ENCODE measurements at places on chromosomes 1 and 21.

GRCh38 chr1:160640359-160641123, 6.3 kb downstream of the SLAMF1 start:
- DNase-seq = no peak

- DNase-seq = no peak
These were observed 2.1 kb downstream of the VCAM1 start for GRCh38 chr1:100721526-100722207.

DNA sequence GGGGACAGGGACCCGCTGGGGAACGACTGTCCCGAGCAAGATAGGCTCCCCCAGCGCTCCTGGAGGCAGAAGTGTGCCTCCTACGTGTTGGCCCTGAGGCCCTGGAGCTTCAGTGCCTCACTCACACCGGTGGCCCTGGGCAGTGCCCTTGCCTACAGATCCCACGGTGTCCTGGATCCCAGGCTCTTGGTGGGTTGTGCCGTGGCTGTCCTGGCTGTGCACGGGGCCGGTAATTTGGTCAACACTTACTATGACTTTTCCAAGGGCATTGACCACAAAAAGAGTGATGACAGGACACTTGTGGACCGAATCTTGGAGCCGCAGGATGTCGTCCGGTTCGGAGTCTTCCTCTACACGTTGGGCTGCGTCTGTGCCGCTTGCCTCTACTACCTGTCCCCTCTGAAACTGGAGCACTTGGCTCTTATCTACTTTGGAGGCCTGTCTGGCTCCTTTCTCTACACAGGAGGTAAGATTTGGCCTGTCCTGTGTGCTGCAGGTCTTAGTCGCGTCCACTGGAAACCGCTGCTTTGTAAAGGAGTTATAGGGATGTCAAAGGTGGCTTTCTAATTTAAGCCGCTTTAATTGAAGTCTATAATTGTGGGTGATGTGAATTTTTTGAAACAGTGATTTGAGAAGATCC, 717 bp downstream of the UBIAD1 start:
- DNase-seq = no peak

DNA sequence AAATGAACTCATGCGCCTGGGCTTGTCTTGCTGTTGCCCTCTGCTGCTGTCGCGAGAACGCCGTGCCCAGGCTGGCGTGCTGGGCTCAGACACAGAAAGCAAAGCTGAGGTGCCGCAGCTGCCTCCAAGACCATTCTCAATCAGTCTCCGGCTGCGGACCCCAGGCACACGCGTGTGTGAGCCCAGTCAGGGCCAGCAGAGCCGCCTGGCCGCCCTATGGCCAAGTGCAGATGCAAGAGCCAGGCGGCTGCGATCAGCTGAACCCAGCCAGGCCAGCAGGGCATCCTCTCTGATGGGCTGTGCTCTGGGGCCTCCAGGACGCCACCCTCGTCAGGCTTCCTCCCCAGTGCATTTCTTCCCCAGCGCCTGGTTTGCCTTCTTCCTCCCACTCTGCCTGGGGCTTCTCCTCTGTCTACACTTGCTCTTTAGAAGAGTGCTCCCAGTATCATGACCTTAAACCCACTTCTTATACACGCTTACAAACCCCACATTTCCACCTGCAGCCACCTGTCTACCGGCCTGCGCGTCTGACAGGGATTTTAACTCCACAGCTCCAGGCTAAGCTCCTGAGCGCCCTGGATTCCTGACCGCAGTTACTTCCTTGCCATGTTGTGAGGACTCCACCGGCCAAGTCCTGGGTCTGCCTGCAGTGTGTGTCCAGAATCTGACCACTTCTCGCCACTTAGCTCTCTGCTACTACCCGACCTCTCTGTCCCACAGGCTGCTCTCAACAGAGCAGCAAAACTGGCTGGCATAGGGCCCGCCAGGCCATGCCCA, 21.7 kb upstream of the LRRC47 start:
- DNase-seq = no peak

DNA sequence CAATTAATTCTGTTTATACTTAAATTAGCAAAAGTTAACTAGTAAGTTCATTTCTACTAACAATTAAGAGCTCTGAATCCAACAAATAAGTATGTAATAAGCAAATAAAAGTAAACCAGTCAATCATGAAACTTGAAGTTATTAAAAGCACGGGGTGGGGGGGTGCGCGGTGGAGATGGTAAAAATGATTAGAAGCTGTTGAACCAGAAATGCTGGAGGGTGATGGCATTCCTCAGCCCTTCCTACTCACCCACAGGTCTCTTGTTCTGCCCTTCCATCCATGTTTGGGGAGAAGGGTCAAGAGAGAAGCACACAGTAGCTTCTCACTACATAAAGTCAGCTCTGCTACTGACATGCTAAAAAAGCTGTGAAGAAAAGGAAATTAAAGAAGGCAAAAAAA, 63.5 kb downstream of the AKT3 start:
- DNase-seq = no peak

- no peak for DNase-seq
These were observed at the start of gene NPR1 for GRCh38 chr1:153678519-153679336. Gene NPR1, plus strand, starts transcription at chr1:153678688. Its CDS starts 421 bp downstream, at chr1:153679109.

GRCh38 chr1:199907361-199907760, 120.1 kb upstream of the NR5A2 start:
- no peak for DNase-seq

GRCh38 chr1:14262637-14263036, 335.8 kb upstream of the KAZN start:
- DNase-seq = no peak

DNA sequence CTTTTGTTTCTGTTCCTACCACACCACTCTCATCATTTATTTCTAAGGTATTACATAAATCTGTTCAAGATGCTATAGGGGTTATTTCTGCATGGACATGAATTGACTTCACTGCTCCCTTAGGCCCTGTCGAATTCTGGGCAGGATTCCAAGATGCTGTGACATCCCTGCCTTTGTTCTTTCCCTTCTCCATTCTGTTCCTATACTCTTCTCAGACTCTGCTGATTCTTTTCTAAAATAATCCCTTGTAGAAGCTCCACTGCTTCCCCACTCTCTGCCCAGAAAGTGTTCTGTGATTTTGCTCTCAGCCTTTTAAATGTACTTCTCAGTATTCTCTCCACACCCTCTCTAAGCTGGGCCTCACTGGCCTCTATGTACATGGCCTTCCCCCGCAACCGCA, 99.2 kb downstream of the PHTF1 start:
- no peak for DNase-seq

DNA sequence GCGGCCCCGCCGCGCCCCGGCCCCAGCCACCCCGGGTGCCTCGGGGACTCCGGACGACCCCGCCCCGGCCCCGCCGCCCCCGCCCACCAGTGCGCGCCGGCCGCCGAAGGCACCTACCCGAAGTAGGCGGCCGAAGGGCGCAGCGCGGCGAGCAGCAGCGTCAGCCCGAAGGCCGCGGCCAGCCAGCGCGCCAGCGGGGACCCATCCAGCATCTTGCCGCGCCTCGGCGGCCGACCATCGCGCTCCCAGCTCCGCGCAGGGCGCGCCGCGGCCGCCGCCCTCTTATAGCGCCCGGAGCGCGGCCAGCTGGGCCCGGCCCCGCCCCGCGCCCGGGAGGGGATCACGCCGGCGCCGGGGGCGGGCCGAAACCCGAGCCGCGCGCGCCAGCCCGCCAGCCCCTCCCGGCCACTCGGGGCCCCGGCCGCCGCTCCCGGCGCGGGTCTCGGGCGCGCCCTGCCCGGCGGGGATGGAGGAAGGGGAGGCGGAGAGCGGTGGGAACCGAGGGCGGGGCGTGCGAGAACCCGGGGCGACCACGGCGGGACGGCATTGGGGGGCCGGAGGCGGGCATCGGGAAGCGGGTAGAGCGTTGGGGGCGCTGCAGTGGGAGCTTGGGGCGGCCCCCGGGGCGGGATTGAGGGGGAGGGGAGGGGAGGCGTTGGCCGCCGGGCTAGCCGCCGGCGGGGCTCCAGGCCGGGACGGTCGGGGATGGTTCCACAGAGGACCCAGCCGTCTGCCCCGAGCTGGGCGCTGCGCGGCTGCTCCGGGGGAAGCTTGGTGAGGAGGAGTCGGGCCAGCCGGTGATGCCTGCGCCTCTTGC, at the start of gene WNT9A:
WNT9A (minus strand) TSS at position 257 of the 817 bp plus-strand sequence; CDS start at position 212, 45 bp downstream.
- DNase-seq = no peak

- DNase-seq = peak; percentile 64
These were observed at the start of gene BRWD1 for GRCh38 chr21:39313571-39314142. Gene BRWD1, minus strand, starts transcription at chr21:39313632. Its CDS starts 141 bp downstream, at chr21:39313491.

- no peak for DNase-seq
These were observed 7.4 kb downstream of the PAXBP1 start for GRCh38 chr21:32764186-32764585.

- DNase-seq = no peak
These were observed 312.4 kb downstream of the ASTN1 start for GRCh38 chr1:176852124-176852523.

DNA sequence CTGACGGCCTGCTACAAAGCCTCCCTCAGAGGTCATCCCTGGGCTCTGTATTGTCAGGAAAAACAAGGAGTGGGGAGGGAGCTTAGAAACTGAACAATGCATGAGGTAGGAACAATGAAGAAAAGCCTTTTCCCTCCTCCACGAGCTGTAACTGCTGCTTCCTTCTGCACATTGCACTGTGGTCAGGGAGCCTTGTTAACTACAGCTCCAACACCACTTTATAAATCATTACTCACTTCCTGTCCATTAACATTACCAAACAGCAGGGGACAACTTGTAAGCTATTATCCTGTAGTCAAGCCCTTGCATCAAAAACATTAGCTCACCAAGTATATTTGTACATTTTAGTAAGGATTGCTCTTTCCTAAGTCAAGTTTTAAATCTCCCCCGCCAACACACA, 336.0 kb upstream of the NR5A2 start:
- DNase-seq = no peak

DNA sequence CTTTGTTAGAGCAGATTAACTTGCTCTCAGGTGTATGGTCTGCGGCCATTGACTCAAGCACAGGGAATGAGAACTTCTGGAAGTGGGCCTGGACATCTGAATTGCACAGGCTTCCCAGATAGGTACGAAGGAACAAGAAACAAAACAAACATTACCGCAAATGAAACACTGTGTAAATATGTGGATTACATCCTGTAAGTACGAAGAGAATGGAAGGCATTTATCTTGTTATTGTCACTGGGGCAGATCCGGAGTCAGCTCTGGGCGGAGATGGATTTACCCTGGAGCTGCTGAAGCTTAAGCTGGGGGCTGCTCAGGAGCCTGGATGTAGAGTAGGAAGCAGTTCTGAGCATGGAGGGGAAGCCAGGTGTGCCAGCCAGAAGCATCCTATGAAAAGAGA, 6.8 kb downstream of the HES2 start:
- DNase-seq = no peak

DNA sequence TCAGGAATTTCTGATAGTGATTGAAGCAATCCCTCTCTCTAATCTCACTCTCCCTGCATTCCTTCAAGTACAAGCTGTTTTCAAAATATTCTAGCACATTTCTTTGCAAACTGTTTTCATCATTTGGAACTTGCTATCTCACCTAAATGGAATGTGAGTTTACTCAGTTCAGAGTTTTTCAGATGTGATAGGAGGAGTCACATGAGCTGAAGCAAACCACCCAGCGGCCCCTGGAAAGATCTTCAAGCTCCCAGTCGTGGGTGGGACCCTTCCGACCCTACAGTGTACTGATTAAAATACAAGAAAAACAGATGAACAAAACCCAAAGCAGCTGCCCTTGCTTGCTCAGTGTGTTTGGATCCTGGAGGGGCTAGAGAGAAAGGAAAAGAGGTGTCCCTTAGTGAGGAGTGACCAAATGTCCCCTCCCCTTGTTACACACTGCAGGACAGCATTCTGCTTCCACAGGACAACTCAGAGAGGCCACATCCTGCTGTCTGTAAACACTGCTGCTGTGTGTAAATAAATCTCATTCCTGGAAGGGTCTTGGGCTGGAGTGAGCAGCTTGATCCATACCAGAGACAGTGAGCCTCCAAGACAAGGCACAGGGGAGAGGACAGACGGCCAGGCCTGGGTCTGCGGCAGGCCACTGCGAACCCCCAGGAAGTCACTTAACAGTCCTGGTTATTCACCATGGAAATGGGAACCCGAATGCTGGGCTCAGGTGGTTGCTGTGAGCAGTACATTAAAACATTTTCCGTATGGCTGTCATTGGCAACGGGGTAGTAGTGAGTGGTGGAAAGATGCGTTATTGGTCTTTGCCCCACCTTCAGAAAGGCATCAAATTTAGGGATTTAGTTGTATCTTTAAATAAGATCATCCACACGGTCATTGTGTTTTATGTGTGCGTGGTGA, 229.2 kb downstream of the RHOU start:
- no peak for DNase-seq

- no peak for DNase-seq
These were observed 2.5 kb downstream of the RASAL2 start for GRCh38 chr1:178096421-178096820.

DNA sequence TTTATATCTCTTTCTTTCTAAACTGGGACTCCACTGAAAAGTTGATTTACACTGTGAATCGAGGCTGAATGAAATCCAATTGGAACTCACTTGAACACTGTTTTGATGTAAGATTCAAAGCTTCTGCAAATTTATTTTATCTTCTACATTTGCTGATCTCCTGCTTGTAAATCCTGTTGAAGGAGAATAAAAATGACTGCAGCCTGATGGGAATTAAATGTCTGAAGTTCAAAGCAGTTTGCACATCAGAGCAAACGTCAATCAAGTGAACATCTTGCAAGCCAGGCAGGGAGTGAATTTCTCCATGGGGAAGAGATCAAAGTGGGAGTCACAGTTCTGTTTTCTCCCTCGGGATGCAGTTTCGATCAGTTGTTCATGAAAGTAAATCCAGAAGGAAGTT, 127.2 kb downstream of the CACHD1 start:
- DNase-seq = no peak

- DNase-seq = no peak
These were observed 45.2 kb downstream of the LYST start for GRCh38 chr1:235821361-235821981.

GRCh38 chr1:38549191-38549590, 310.4 kb downstream of the RRAGC start:
- no peak for DNase-seq

DNA sequence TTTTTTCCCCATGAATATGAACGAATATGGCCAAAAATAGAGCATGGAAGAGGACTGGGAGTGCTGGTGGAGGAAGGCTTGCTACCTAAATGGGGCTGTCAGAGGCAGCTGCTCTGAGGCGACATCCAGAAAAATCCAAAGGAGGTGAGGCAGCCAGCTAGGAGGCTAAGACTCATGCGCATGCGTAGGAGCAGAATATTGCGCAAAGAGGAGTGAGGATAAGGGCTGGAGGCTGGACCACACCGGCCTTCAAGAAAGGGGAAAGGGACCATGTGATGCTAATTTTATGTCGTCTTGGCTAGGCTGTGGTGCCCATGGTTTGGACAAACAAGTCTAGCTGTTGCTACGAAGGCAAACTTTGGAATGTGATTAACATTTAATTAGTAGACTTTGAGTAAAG, 30.5 kb downstream of the HEYL start:
- no peak for DNase-seq

DNA sequence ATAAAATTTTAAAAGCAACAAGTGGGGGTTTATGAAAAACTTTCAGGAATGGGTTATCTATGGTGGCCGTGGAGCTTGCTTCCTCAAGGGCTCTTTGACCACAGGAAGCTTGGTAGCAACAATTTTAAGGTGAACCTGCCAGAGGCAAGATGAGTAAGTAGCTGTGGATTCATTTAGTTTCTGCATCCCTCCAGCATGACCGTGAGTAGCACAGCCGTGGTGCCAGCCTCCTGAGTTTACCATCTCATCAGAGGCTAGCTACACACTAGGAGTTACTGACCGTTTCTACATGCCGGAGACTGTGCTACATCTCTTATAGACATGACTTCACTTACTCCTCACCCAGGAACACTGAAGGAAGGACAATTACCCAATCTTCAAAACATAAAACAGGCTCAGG, 30.1 kb upstream of the PLEKHG5 start:
- no peak for DNase-seq

GRCh38 chr21:17387030-17387617, 125.7 kb upstream of the CXADR start:
- no peak for DNase-seq

GRCh38 chr1:10105484-10105883, 72.7 kb downstream of the UBE4B start:
- DNase-seq = no peak
